ENCODE measurements at places on chromosomes 7 and 10. TPM values are rescaled to one million over a fixed set of nuclear protein-coding genes. Genes with fewer than 3 reads are reported as not detected.
A peak's percentile ranks its signal among the peaks of the same experiment; 100 is the strongest.

- no peak for DNase-seq
Measured at GRCh38 chr10:42491001-42491592, 147.3 kb downstream of the ZNF33B start.

Gene HACD1
- polyA plus RNA-seq: 74.2 TPM

- DNase-seq: peak; percentile 62
Measured at GRCh38 chr7:81956520-81956919, 186.7 kb upstream of the HGF start.

- DNase-seq: no peak
Measured at GRCh38 chr7:141874787-141875186, 33.5 kb upstream of the PRSS37 start.

Gene TCAF2
- polyA plus RNA-seq: 14.5 TPM

Gene LIPM
- not detected for polyA plus RNA-seq

GRCh38 chr10:117174439-117175214, 22.7 kb upstream of the KCNK18 start:
- DNase-seq: peak; percentile 85

Gene KCP
- polyA plus RNA-seq: 1.5 TPM

Gene CCDC71L
- 4.1 TPM for polyA plus RNA-seq

DNA sequence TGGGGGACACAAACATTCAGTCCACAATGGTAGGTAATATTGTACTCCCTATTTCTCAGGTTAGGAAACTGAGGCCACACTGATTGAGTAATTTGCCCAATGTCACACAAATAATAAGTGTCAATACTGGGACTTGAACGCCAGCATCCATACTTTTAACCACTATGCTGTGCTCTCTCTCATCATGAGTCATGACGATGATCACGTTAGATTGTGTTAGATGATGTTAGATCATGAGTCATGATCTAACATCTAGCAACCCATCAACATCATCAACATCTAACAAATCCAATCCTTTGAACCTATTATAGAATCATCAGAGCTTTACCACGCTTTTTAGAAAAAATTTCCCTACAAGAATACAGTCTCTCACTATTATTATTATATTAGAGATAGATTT, 28.1 kb upstream of the HERPUD2 start:
- no peak for DNase-seq

DNA sequence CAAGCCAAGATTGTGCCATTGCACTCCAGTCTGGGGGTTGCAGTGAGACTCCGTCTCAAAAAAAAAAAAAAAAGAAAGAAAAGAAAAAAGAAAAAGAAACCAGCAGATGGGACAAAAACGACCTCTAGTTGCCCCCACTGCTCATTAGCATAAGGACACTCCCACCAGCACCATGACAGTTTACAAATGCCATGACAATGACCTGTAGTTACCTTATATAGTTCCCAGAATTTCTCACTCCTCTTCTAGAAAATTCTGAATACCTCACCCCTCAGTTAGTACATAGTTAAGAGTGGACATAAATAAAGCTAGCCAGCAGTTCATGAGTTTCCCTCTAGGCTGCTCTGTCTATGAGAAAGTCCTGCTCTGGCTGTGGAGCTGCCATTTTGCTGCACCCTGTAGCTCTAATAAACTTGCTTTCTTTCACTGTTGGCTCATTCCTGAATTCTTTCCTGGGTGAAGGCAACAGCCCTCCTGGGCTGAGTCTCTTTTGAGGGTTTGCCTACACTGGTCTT, 276.8 kb upstream of the AKR1E2 start:
- DNase-seq: no peak

DNA sequence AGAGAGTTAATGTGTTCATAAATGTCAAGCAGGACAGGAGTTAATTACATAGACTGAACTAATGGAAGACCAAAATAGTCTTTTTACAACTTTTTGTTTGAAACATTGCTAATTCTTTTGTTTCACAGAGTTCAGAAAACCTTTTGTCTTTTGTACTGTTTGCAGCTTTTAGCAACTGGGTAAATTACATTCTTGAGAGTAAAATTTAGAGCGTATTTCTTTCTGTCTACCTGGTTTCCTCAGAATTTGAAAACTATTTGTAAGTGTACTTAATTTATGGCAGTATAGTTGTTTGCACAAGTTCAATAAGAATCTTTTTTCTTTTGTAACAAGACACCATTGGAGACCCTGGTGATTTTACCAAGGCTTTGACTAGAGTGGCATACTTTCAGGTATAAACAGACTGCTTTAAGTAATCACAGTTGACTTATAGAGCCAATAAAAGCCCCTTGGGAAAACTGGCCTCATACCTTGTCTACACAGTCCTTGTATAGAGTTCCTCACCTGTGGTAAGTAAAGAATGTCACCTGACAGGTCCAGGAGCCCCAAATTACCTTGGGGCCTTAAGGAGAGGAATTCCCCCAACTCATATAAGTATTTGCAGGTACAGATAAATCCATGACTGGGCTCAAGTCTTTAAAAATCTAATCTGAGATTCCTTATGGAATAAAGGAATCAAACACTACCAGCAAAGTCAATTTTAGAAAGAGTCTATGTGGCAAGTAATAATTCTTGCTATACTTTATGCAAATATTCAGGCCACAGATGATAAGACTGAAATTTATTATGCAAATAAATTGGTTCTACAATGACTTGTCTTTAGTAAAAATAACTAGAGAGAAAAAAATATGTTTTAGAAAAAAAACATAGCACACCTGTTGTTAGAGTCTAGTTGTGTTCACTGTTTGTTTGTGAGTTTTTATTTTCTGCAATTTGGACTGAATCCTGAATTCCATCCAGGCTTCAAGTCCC, 23.6 kb upstream of the CREB3L2 start:
- DNase-seq: no peak

- DNase-seq: no peak
Measured at GRCh38 chr10:132861116-132861691, 75.3 kb upstream of the NKX6-2 start.

GRCh38 chr10:36671607-36672006, 453.8 kb upstream of the ANKRD30A start:
- DNase-seq: no peak

DNA sequence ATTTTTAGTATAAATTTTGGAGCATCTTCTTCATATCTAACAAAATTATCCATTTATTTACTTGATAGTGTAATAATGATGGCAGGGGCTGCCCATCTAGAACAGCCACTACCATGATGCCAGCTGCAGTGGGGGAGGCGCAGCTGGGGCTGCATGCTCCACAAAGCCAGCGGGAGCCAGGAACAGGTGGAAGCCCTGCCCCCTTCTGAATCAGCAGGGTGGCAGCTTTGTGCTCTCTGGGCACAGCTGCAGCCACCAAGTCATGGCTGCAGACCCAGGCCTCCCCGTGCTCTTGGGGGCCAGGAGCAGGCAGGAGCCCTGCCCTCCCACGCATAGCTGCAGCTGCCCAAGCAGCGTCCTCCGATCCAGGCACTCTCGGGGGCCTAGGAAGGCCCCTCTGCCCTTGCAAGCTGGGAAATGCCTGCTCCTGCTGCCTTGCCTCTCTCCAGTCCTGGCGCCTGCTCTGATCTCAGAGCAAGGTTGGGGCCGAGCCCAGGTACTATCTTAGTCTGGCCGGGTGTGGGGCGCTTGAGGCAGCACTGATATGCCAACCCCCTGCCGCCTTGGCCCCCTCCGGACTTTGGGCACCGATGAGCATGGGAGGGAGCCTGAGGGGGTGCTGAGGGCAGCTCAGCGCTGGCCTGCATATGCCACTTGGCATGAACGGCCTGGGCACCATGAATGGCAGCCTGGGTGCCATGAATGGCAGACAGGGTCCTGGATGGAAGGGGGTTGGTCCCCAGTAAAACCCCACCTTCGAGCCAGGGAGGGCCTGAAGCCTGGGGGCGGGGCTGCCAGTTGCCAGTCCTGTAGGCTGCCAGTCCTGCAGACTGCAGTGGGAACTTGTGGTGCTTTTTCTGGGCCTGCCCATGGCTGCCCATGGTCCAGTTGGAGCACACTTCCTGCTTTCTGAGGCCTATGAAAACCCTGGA, 1110.8 kb upstream of the POT1 start:
- no peak for DNase-seq

Gene JCAD
- 33.5 TPM for polyA plus RNA-seq

Gene CALY
- polyA plus RNA-seq: not detected

Gene RNF148
- polyA plus RNA-seq: not detected

Gene FRMPD2
- polyA plus RNA-seq: not detected

DNA sequence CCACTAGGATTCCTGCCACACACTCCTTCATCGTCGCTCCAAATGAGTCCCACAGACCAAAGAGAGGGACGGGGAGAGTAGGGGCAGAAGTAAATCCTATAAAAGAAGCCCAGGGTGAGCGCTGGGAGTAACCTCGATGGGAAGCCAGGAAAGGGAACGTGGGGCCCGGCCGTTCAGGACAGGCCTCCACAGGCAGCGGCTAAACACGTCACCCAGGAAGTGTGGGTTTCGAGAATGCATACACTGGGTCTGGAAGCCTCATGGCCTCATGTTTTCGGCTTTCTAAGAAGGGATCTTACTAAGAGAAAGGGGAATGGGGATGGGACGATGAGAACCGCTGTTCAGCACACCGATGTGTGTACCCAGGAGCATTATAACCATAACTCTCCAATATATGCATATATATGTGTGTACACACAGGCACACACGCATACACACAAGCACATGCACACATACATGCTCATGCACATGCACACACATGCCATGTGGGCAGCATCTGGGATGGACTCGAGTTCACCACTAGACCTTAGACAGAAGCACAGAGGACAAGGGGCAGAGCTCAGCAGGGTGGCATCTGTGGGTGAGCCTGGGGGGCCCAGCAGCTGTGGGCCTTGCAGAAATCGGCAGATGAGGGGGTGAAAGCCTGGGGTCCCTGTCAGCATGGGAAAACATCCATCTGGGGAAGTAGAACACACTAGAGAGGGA, 14.8 kb upstream of the CNPY1 start:
- no peak for DNase-seq

GRCh38 chr7:728602-729001, 1.5 kb upstream of the PRKAR1B start:
- no peak for DNase-seq

- DNase-seq: no peak
Measured at GRCh38 chr7:21580073-21580521, 37.3 kb downstream of the DNAH11 start.

GRCh38 chr7:96674565-96674964, 35.1 kb downstream of the SEM1 start:
- DNase-seq: no peak

Gene AS3MT
- 8.0 TPM for polyA plus RNA-seq

Gene CACNB2
- 1.5 TPM for polyA plus RNA-seq

DNA sequence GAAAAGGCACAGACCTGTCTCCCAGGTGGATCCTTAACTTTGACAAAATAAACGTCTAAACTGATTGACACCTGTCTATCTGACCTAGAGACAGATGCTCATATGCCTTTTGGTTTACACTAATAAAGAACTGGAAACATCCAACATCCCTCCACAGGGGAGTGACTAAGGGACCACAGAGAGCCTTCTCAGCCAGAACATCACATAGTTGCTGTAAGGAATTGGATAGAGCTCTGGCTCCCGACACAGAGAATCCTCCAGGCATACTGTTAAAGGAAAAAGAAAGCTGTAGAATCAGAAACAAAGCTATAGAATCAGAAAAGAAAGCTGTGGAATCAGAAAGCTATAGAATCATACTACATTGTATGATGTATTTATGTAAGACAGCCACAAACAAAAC, 258.8 kb downstream of the STK31 start:
- DNase-seq: no peak
